ENCODE measurements at places on chromosomes 6 and 20. TPM values are rescaled to one million over a fixed set of nuclear protein-coding genes. Genes with fewer than 3 reads are reported as not detected.

The IGF2R gene
- total RNA-seq, result 26.5 TPM

The CRISP3 gene
- total RNA-seq, result not detected

The RPS6KA2 gene
- total RNA-seq, result 0.11 TPM

The PLG gene
- not detected for total RNA-seq

The LY6G6F gene
- not detected for total RNA-seq

The TINAG gene
- not detected for total RNA-seq

The HLA-DPA1 gene
- total RNA-seq, result not detected

The RNF144B gene
- total RNA-seq, result 0.31 TPM
